ENCODE measurements at places on chromosomes 3 and 15.

GRCh38 chr15:99421172-99421656 lies 144.6 kb upstream of the MEF2A start:
- no peak for DNase-seq

- no peak for DNase-seq
Measured at GRCh38 chr15:82768414-82769054, 37.3 kb downstream of the FSD2 start.

DNA sequence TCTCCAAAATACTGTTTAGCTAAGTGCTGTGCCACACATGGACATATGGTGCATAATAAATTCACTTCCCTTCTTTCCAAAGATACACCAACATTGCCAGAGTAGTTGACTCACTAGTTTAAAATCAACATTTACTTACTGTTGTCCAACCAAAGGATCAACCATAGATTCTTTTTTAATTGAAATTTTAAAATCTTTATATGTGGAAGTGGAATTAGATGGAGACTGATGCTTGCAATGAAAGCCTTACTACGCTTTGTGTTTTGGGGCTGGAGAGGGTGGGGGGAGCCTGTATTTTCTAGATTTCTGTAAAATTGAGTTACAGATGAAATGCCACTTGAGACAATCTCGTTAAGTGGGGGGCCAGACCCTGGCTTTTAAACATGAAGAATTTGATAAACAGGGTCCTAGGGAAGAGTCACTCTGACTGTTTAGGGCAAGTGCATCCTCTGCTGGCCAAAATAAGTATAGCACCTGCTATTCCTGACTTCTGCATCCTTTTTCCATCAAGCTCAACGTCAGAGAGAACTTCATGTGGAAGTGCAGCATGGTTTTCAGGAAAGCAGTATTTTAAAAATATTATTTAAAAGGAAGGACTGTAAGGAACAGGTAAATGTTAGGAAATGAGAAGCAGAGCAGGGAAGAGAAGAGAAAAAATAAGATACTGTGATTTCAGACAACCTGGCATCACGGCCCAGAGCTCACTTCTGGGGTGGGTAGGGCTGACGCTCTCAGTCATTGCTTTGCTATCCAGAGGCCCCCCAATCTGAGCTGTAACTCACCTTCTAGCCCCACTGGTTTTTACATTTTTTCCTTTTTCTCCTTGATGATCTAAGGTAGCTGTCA lies 76.7 kb downstream of the BOC start:
- no peak for DNase-seq

GRCh38 chr3:133933097-133934024 lies 37.7 kb upstream of the RAB6B start:
- no peak for DNase-seq

DNA sequence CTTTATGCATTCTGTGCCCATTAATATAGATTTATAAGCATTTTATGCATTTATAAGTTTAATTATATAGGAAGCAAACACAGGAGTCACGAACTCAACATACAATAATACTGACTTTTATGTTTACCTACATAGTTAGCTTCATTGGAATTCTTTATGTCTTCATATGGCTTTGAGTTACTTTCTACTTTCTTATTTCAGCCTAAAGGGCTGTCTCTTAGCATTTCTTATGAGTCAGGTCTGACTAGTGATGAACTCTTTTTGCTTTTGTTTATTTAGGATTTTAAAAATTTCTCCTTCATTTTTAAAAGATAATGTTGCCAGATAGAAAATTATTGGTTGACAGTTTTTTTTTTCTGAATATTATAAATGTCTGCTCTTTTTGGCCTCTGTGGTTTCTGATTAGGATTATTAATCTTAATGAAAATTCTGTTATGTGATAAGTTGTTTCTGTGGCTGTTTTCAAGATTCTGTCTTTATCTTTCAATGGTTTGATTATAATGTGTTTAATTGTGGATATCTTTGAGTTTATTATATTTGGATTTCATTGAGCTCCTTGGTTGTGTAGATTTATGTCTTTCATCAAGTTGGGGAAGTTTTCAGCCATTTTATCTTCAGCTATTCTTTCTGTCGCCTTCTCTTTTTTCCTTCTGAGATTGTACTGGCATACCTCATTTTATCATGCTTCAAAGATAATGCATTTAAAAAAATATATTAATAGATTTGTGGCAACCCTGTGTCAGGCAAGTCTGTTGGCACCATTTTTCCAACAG lies 54.3 kb downstream of the ATP2C1 start:
- no peak for DNase-seq

DNA sequence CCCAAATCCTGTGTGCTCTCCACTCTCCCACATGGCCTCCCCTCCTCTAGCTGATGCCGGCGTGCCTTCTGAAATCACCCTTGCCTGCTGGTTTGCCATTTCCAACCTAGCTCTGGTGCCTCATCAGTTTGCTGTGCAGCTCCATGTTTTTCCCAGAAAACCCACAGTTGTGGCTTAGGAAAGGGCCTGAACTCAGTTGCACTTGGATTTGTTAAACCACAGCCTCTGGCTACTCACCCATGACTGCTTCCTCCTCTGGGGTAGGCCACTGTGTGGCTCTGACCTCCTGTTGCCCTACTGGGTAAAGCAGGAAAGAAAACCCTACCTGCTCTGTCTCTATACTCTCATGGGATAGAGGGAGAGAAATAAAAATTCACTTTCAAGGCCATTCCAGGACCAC lies 97.3 kb downstream of the DAPK2 start:
- DNase-seq = no peak

- DNase-seq = no peak
Measured at GRCh38 chr3:159137949-159138348, 336.1 kb downstream of the MFSD1 start.

DNA sequence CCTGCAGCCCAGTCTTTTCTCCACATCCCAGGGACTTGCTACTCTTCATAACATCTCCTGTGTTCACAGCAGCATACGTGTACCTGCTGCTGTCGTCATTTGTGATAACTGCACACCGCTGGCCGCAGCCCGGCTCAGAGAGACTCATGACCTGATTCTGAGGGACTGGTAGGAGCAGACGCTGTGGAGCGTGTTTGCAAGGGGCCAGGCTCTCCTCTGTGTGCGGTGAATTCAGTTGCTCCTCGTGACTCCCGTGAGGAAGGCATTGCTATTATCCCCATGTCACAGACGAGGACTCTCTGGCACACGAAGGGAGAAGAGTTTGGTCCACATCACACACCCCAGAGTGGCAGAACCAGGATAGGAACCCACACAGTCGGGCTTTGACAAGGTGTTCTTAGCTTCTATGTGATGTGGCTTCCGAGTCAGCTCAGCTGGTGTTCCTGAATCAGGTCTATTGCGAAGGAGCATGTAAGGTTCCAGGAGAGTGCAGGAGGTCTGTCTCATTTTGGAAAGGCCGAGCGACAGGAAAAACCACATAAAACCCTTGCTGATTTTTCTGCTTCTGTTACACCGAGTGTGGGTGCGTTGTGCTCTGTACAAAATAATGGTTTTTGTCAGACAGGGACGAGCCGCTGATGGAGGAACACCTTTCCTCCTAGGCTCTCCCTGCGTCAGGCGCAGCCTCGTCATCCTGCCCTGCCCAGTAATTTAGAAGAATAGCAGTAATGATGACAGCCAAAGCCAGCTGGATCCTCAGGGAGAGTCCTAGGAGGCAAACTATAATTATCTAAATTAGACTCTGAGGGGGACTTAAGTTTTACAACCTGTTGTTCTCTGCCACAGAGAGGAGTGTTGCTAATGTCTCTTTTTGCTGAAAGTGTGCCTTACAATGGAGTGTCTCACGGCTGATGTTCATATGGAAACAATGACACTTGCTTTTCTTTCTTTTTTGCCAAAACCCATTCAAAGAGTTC lies 157.5 kb upstream of the RGMA start:
- DNase-seq = no peak

- no peak for DNase-seq
Measured at GRCh38 chr3:85316252-85316651, 357.5 kb downstream of the CADM2 start.

- DNase-seq = no peak
Measured at GRCh38 chr3:104032283-104032682, 1334.4 kb upstream of the ALCAM start.

DNA sequence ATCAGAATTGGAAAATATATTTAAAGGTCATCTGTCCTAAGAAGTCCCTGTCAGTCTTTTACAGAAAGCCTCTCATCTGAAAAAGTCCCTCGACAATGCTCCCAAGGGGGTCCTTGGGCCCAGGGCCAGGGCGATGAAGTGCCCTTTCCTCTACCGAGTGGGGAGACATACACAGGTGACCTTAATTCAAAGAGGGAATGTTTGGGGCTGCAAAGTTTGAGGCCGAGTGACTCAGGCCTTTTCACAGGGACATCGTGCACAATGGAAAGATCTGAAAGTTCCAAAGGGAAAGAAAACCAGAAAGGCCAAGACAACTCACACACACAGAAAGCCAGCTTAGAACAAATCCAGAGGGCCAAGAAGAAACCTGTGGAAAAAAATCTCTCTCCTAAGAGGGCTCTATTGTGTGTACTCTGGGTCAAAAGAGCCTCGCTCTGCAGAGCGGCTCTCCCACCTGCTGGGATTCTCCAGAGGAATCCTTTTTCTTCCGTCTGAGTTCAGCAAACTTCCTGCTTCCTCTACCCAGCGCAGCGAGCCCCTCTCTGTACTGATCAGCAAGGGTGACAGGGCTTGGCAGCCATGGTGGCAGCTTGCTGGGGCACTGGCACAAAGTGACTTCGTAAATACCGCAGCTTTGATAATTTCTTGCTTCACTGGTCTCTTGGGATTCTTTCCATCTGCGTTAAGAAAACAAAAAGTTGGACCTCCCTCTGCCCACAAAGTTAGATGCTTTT lies 259.1 kb downstream of the OPA1 start:
- DNase-seq = no peak

- DNase-seq = no peak
Measured at GRCh38 chr3:155244699-155245098, 48.8 kb downstream of the STRIT1 start.

- DNase-seq = no peak
Measured at GRCh38 chr3:124780356-124780755, 50.1 kb downstream of the UMPS start.

GRCh38 chr3:181739628-181740027 lies 27.9 kb downstream of the SOX2 start:
- DNase-seq = no peak
